ENCODE measurements at places on chromosomes 16 and 17.

DNA sequence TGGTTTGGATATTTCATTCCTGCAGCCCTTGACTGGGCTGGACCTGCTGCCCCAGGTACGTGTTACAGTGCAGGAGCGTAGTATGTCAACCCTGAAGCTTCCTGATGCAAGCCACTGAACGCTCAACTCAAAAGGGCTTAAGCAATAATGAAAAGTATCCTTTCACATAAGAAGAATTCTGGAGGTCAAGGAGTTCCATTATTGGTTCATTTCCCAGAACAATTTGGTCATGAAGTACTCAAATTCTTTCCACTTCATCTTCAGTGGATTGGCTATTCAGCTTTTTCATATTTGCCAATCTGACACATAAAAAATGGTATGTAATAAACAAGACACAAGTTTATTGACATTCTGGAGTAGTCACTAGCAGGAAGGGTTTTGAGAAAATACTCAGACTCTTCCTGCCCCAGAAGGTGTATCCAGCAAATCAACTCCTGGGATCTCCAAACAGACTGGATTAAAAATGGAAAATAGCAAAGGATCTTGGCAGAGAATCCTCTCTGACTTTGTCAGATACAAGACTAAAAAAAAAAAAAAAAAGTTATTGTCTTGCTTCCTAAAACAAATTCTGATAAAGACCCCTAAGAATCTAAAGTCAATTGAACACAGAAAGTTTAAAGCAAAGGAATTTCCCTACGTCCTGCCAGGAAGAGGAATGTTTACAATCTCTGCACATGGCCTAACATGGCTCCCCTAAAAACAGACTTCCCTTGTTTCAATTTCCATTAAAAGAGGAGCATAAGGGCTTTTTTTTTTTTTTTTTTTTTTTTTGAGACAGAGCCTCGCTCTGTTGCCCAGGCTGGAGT, 37.5 kb upstream of the WSB1 start:
- DNase-seq, result no peak

GRCh38 chr16:88368994-88369393, 13.8 kb upstream of the ZNF469 start:
- DNase-seq, result no peak

GRCh38 chr17:31480067-31480466, 88.6 kb downstream of the RAB11FIP4 start:
- no peak for DNase-seq

DNA sequence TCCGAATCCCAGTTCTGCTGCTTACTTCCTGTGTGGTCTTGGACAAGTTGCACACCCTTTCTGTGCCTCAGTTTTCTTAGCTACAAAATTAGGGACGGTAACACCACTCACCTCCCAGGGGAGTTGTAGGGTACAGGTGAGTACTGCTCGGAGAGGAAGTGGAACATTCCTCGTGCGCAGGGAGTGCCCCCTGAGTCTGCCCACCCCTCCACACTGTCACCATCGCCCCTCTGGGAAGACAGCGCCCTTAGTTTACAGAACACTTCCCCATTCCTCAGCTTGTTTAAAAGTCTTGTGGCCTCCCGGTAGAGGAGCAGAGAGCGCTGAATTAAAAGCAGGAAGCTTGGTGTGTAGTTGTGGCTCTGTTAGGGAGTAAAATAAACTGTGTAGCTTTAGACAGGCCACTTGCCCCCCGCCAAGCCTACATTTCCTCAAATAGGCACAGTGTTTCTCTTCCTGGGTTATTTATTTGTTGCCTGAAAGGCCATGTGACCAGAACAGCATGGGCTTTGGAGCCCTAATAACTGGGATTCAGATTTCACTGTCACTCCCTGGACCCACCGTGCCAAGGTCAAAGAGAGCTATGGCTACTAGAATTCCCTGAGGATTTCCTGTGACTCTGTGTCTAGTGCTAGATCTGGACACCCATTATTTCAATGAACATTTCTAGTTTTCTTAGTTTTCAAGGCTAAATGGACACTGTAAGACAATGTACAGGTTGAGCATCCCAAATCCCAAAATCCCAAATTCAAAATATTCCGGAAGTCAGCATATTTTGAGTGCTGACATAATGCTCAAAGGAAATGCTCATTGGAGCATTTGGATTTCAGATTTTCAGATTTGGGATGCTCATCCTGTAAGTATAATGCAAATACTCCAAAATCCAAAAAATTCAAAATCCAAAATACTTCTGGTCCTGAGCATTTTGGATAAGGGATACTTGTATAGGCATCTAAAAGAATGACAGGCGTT, 372.5 kb downstream of the SNX29 start:
- no peak for DNase-seq

- DNase-seq, result no peak
Observed at GRCh38 chr16:29686740-29687332, 7.9 kb downstream of the QPRT start.

GRCh38 chr17:15436473-15437302, 30.7 kb downstream of the CDRT4 start:
- DNase-seq, result peak; percentile 22

DNA sequence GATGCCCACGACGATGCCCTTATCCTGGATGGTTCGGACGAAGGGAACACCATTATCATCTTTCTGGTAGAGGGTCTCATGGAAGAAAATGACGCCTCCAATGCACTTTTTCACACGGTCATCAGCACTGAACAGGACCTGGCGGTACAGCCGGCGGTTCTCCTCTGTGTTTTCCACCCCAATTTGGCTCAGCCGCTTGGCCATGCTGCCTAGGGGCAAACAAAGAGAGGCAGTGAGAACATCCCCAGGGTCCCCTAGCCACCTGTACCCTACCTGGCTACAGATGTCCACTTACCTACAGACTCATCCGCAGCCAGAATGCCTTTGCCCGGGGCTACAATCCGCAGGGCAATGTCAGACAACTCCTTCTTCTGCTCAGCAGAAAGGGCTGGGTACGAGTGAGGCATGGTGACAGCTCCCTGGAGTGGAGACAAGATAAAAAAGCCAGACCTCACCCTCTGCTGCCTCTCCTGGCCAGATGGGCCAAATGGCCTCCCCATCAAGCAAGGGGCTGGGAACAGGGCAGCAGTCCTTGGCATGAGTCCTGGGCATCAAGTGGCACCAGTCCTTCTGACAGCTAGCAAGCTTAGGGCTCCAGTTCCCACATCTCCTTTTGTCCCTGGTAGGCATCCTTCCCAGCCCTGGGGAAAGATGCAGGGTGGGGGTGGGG, 1.4 kb downstream of the ALDOC start:
- no peak for DNase-seq

DNA sequence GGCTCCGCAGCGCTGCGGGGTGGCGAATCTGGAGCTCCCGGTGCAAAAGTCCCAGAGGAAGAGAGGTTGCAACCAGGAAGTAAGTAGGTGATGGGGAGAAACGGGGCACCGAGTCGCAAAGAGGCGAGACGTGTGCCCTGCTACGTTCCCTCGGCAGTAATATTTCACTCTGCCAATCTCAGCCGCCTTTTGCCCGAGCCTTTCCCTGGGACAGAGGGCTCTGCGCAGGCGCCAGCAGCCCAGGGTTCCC, at the start of gene NR1D1:
Gene NR1D1 (minus strand): TSS at position 171 of the 250 bp plus-strand sequence. CDS start 495 bp downstream, outside the sequence.
- no peak for DNase-seq

- no peak for DNase-seq
Observed at GRCh38 chr16:11106726-11107125, 149.3 kb downstream of the SOCS1 start.

DNA sequence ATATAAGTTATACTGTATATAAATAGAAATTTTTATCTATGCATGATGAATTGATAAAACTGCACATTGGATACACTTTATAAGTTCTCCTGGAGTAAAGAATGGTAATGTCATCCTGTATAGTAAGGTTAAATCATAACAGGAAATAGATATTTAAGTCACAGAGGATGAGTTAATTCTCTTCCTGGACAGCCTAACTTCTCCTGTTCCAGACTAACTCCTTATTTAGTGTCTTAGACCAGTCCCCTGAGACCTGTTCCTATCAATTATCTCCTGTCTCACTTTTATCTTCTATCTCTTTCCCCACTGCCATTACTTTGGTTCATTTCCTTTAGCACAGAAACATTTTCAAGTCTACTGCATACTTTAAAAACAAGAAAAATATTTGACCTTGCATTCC, 46.5 kb downstream of the SSH2 start:
- no peak for DNase-seq

- DNase-seq, result no peak
Observed at GRCh38 chr17:2054512-2055291, at the start of gene HIC1. Gene HIC1, plus strand, starts transcription at chr17:2055103. Its CDS starts 1,588 bp downstream, at chr17:2056691.

DNA sequence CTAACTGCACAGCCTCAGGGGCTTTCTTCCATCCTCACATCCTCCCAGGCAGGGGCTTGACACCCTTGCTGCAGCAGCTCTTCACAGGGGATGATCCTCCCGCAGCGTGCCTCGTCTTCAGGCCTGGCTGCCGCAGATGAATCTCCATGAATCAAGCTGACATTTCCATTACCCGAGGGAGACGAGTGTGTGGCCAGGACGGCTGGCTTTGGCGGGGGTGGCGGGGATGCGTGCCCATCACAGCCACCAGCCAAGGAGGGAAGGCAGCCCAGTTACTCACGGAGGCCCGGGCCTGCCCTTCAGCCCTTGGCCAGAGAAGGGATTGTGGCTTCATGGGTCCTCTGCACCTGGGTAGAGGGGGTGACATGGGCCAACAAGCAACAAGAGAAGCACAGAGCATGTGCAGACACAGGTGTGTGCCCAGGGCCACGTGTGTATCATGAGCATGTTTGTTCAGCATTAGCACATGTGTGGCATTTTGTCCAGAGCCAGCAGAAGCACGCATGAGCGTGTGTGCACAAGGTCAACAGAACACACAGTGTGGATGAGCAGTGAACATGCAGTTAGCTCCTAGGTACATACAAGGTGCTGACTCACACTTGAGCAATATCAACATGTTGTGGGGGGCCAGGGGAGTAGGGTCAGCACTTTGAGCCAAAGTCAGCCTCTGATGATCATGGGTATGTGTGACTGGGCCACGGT, 236.4 kb downstream of the KATNIP start:
- no peak for DNase-seq

DNA sequence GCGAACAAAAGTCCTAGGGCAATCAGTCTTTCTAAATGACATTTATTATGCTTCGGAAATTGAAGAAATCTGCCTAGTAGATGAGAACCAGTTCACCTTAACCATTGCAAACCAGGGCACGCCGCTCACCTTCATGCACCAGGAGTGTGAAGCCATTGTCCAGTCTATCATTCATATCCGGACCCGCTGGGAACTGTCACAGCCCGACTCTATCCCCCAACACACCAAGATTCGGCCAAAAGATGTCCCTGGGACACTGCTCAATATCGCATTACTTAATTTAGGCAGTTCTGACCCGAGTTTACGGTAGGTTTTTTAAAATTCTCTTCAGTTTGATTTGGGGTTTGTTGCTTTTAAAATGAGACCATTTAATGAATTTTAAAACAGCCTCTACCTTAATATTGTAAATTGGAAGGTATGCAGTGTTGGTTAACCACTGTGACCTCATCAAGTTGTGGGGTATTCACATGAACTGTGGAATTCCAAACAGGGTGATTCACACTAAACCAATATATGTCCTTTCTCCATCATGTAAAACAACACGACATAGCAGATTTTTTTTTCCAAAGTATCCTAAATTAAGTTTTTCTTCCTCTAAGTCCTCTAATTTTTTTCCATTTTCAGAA, 6.2 kb upstream of the EVI2A start:
- DNase-seq, result no peak

GRCh38 chr16:89364606-89365005, 125.8 kb downstream of the ANKRD11 start:
- DNase-seq, result no peak

GRCh38 chr17:54789101-54789880, 111.4 kb upstream of the TOM1L1 start:
- no peak for DNase-seq

DNA sequence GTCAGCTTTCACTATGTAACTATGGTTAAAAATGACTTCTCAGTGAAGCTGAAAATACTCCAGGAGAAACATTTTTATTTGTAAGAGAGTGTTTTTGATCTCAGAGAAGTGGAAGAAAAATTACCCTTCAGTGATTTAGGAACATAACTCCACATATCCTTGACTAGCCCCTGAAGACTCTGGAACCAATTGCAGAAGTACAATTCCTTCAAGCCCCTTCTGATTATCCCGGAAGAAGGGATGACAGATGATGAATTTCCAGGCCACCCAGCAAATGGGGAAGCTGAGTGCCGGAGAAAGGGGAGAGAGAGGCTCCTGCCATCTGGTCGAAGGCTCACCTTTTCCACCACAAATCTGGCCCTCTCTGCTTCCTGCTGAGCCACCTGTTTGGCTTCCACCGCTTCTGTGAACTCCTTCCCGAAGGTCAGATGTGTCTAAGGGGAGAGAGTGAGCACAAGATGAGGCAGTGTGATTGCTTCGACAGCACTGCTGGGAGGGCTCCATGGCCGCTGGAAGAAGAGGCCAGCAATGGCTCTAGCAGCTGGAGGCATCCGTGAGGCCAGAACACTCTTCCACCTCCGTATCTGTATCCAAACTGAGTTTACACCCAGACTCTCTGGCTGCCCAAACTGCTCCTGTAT, 8.1 kb downstream of the PHB1 start:
- no peak for DNase-seq

DNA sequence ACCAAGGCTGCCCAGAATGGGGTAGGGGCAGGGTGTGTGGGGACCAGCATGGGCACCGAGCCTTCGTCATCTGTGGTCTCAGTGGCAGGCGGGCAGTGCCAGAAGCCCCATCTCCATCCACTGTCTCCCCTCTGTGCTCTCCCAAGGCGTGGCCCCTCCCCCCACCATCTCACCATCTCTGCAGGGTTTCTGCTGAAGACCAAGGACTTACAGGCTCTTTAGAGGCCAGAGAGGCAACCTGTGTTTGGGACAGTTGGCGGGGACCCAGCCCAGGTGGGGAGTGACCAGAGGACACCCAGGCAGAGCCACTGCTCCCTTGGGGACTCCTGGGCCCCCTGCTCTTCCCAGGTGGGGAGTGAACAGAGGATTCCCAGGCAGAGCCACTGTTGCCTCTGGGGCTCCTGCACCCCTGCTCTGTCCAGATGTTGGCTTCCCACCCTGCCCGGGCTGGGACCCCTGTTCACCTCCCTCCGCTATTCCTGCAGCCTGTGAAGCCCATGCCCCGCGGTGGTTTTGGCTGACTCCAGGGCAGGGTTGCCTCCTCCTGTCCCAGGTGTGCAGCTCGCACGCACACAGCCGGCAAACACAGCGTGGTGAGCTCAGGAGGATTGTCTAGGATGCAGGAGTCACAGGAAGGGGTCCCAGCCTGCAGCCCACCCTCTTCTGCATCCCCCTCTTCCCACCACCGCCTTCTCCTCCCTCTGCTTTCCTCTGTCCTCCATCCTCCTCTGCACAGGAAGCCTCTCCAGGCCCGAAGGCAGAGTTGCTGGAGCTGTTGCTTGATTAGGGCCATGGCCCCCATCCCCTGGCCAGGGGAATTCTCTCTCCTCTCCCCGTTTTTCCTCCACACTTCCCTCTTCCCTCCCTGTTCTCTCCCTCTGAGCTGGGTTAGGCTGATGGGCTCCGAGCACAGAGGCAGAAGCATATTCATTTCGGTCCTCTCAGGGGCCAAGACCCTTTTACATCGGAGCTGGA, 45.0 kb downstream of the SLC7A5 start:
- DNase-seq, result no peak

GRCh38 chr17:41511116-41511515, 5.7 kb upstream of the KRT13 start:
- DNase-seq, result no peak

GRCh38 chr16:17303101-17303500, 167.7 kb downstream of the XYLT1 start:
- no peak for DNase-seq

Data from NCI-H2107 (cell line).